MM.1S (cell line): ENCODE measurements at places on chromosomes 5 and 9.

- no peak for DNase-seq
These were observed 49.2 kb upstream of the FCN1 start for GRCh38 chr9:134966697-134967546.

GRCh38 chr5:90866915-90867731 lies 308.5 kb downstream of the ADGRV1 start:
- DNase-seq, result no peak

DNA sequence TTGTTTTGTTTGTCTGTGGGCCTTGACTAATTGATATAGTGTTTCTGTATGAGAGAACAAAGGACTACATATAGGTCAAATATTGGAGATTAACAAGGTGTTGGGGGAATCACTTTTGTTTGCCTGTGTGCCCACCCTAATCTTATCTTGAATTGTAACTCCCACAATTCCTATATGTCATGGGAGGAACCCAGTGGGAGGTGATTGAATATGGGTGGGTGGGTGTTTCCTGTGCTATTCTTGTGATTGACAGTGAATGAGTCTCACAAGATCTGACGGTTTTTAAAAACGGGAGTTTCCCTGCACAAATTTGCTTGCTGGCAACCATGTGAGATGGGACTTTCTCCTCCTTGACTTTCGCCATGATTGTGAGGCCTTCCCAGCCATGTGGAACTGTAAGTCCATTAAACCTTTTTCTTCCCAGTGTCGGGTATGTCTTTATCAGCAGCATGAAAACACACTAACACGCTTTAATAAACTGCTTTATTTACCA lies 64.9 kb upstream of the HSPB3 start:
- no peak for DNase-seq

- DNase-seq, result peak; percentile 79
These were observed 70.2 kb upstream of the PLEKHG4B start for GRCh38 chr5:21654-22233.

DNA sequence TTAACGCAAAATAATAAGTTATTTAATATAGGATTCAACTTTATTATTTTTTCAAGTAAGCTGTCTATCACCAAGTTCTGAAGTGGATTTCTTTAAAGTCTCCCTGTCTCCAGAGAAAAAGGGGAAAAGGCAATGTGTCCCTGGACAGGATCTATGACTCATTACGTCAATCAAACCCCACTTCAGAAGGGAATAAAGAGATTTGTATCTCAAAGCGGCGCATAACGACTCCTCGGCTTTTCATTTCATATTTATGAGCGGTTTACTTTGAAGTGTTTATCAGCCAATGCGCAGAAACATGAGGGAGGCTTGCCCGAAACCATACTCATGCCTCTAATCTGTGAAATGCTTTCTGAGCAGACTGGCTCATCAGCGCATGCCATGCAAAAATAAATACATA lies 938.6 kb upstream of the WWC1 start:
- DNase-seq, result no peak

DNA sequence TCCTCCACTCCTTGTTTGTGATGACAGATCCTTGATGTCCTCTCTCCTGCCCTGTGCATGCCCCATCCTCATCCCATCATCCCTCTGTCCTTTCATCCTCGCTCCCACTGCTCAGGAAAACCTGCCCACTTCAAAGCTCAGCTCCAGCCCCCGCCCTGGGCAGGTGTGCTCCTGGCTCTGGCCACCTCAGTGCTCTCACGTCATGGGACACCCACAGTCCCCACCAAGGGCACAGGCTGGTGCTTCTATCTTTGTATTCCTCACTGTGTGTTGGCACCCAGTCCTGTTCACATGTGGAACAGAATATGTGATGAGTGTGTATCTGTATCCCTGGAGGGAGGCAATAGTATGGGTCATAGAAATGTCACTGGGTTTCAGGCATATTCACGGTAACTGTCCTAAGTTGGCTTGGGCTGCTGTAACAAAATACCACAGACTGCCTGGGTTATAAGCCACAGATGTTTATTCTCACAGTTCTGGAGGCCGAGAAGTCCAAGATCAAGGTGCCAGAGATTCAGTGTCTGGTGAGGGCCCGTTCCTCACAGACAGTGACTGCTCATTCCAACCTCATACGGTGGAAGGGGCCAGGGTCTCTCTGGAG lies 13.5 kb downstream of the GFPT2 start:
- DNase-seq, result no peak

- DNase-seq, result no peak
These were observed 1061.8 kb downstream of the CDH12 start for GRCh38 chr5:21791304-21791703.

DNA sequence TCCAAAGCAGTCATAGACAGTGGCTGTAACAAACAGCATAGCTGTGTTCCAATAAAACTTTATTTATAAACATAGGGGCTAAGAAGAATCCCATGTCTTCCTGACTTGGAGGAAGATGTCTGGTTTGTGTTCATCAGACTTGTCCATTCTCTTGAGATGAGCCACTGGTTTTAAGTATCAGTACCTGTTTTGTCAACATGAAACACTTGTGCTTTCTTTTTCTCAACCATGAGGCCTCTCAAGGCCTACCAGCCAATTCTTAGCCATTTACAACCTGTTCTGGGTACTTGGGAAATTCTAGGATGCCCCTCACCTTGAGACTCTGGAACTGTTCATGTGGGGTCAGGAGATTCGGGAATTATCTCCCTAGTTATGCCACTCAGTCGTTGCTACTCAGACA lies 154.3 kb upstream of the PPP1R2B start:
- no peak for DNase-seq

DNA sequence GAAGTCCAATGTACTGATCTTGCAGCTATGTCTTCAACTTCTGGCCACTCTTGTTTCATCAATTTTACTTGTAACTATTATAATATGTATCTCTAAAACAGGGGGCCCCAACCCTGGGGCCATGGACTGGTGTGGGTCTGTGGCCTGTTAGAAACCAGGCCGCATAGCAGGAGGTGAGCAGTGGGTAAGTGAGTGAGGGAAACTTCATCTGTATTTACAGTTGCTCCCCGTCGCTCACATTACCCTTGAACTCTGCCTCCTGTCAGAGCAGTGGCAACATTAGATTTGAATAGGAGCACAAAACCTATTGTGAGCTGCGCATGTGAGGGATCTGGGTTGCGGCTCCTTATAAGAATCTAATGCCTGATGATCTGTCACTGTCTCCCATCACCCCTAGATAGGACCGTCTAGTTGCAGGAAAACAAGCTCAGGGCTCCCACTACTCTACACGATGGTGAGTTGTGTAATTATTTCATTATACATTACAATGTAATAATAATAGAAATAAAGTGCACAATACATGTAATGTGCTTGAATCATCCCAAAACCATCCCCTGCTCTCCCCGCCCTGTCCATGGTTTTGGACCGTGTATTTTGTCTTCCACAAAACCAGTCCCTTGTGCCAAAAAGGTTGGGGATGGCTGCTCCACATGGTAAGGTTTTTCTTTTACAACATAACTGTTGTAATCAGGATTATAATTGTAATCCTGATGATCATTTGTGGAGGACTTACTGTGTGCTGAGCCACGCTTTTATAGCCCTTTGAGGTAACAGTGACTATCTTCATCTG lies 26.9 kb upstream of the SH3PXD2B start:
- no peak for DNase-seq

GRCh38 chr9:31486630-31487029 lies 897.8 kb upstream of the ACO1 start:
- no peak for DNase-seq
